ENCODE measurements at places on chromosomes 4 and X. TPM values are rescaled to one million over a fixed set of nuclear protein-coding genes. Genes with fewer than 3 reads are reported as not detected.
A peak's percentile ranks its signal among the peaks of the same experiment; 100 is the strongest.

MAGEE1 gene
- total RNA-seq = 3.3 TPM

DNA sequence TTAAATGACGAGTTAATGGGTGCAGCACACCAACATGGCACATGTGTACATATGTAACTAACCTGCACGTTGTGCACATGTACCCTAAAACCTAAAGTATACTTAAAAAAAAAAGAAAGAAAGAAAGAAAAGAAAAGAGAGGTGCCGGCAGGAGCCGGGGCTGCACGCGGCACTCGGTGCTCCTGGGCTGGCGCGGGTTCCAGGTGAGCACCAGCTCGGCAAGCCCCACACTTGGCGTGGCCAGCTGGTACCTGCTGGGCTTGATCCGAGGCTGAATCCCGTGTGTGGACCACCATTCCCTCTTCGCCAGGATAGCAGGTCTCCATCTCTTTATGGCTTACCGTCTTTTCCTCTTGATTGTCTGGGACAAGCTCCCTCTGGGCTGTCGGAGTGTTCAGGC lies 17.9 kb upstream of the HERC6 start:
- DNase-seq = no peak

DNA sequence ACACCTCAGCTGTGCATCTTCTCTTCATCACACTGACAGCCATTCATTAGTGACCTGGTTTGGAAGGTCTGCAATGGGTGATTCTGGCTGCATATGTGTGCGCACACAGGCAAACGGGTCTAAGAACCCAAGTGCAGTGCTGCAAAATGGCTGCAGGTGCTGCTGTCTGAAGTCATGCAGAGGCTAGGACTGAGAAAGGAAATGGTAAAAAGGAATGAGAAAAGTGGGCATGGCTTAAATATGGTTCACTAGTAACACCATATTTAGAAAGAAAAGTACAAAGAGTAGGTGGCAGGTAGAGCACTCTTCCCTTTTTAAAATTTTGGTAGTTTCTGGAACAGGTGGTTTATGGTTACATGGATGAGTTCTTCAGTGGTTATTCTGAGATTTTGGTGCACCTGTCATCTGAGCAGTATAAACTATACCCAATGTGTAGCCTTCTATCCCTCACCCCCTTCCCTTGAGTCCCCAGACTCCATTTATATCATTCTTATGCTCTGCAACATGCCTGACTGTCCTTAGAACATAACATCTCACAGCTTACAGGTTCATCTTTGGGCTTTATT lies 78.4 kb downstream of the CCNG2 start:
- no peak for DNase-seq

- no peak for DNase-seq
Measured at GRCh38 chr4:100557306-100557705, 39.5 kb upstream of the EMCN start.

- DNase-seq = no peak
Measured at GRCh38 chr4:15771216-15772058, 6.7 kb upstream of the CD38 start.

GRCh38 chr4:185541251-185541727 lies 6.0 kb upstream of the PDLIM3 start:
- peak; percentile 80 for DNase-seq

GRCh38 chrX:144333429-144333828 lies 449.6 kb downstream of the UBE2NL start:
- no peak for DNase-seq

GRCh38 chr4:74320559-74321118 lies 12.4 kb downstream of the EPGN start:
- peak; percentile 86 for DNase-seq

TREX2 gene
- 0.50 TPM for total RNA-seq

DNA sequence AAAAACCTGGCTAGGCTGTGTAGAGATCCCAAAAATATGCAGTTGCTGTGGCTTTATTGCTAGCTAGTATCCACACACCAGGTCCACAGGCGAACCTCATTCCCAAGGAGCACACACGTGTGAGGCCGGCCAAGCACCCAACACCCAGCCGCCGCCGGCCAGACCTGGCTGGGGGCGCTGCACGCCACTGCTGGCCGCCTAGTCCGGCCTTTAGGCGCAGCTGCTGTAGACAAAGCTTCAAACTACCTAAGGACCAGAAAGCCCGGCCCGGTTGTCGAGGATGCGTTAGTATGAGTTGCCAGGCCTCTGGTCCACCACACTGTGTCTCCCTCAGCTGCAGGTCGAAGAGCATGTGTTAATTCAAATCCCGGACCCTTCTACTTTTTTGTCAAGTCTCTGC lies 3.1 kb downstream of the POU3F4 start:
- no peak for DNase-seq

NMU gene
- total RNA-seq = 4.0 TPM

LONRF3 gene
- 7.2 TPM for total RNA-seq

SERPINA7 gene
- not detected for total RNA-seq

DNA sequence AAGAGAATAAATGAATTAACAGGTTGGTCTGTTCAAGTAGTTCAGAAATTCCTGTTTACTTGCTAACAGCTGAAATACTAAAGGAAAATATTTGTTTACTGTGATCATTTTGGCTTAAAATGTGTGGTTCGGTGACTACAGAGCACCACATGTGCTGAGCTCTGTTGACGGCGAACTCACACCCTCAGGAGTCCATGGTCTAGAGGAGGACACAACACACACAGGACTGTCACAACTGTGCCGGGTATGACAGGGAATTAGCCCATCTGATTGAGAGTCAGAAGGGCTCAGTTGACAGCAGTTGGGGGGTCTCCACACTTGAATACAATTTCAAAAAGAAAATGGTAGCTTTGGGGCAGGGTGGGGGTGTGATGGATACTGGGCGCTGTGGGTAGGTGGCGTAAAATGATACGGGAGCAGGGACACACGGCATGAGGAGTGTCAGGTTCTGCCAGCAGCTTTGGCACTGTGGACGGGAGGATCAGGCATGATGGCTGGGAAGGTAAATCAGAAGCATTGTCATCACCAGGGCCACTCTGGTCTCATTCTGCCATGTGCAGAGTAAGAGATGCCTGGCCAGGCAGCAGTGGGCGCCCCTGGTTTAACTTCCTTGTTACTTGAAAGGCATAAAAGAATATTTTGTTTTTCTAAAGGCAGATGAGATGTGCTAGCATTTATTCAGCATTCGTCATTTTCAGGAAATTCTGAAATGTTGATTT lies 33.3 kb downstream of the CLDN22 start:
- no peak for DNase-seq

DNA sequence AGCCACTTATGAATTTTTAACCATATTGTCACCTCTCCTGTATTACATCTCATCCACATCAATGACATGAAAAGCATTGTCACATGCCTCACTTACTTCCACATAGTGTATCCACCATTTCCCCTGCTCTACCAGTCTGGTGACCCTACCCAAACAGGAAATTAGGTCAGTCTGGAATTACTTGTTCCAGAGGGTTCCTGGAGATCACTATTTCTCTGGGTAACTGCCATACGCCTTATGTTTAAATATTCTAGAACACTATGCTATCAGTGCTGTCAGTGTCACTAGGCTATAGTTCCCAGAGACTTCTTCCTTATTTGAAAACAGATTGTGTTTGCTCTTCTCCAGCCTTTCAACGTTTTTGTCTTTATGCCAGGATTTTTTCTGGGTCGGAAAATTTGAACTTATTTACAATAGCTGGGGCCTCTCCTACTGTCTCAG lies 15.0 kb downstream of the SRPX2 start:
- no peak for DNase-seq

- DNase-seq = no peak
Measured at GRCh38 chrX:152913910-152914309, 16.0 kb downstream of the ZNF185 start.

GRCh38 chr4:7309181-7309580 lies 116.8 kb downstream of the SORCS2 start:
- DNase-seq = no peak

H2BW2 gene
- total RNA-seq = not detected

DNA sequence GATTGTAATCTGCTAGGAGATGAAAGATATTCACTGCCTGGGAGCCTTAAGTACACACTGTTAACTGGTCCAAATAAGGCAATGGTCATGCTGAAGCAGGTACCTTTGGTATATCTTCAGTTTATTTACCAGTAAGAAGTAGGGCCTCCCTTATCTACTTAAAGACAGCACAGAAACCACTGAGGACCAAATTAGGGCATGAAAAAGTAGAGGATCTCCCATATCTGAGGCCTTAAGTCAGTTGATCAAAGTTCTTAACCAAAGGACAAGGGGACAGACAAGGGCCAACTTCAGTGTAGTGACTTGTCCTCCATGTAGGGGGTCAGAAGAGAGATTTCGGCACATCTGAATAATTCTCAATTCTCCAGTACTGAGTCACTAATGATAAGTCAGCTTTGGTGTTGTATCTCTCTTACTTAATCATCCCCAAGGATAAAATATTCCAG lies 59.1 kb downstream of the AMELX start:
- peak; percentile 19 for DNase-seq

GRCh38 chr4:139823746-139824145 lies 158.1 kb downstream of the MGST2 start:
- DNase-seq = no peak

DNA sequence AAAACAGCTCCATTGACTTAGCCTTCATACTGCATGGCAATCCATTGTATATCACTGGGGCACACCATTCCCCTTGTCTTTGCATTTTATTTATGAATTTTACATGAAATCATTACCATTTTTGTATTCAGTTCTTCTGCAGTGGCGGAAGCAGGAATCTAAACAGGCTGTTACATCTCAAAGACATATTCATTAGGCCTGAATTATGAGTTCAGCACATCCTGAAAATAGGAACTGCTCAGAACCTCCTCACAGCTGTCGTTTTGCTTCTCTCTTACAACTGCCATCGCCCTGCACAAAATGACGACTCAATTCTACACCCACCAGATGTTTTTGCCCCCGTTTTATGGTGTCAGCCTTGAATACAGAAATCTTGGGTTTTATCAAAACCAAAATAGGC lies 474.4 kb upstream of the MAGEB18 start:
- DNase-seq = no peak

DNA sequence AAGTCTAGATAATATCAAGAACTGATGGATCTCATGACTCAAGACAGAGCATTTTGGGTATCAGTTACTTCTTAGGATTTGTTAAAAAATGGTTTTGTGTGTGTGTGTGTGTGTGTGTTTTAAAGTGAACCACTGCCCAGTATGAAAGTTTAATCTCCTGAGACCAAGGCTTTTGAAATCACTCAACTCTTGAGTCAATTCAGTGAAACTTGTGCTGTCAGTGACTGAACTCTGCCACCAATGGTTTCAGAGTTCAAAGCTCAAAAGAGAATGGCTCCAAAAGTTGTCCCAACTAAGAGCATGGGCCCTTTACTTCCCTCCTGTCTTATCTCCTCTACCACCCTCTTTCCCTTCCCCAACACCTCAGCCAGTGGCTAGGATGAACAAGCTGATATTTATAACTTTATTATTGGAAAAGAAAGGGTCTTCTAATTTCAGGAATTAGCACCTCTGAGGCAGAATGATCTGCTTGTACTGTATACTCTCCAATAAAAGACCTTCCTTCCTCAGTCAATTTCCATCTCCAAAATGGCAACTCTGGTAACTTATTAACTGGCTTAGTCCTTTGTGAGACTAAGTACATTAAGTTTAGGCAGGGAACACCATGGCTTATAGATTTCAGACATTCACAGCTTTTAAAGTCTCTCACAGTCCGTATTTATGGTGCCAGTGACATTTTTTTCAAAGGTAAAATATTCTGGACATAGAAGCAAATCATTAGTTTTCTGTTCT lies 152.2 kb downstream of the REPS2 start:
- no peak for DNase-seq

ZNF275 gene
- 4.3 TPM for total RNA-seq

NALF2 gene
- total RNA-seq = 0.69 TPM

DNA sequence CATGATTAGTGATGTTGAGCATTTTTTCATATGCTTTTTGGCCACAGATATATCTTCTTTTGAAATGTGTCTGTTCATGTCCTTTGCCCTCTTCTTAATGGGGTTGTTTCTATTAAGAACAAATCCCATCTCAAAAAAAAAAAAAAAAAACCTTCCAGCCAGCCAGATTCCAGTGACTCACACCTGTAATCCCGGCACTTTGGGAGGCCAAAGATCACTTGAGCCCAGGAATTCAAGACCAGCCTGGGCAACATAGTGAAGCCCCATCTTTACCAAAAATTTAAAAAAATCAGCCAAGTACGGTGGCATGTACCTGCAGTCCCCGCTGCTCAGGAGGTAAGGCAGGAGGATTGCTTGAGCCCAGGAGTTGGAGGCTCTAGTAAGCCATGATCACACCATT lies 5.1 kb downstream of the RAB33B start:
- DNase-seq = peak; percentile 57

CENPI gene
- 1.2 TPM for total RNA-seq

GRCh38 chr4:123463869-123464268 lies 67.3 kb downstream of the SPRY1 start:
- no peak for DNase-seq

TMEM271 gene
- total RNA-seq = not detected

CFP gene
- not detected for total RNA-seq

- DNase-seq = no peak
Measured at GRCh38 chr4:31193521-31193920, 473.4 kb downstream of the PCDH7 start.

GRCh38 chr4:153486281-153487151 lies 20.4 kb downstream of the TMEM131L start:
- peak; percentile 93 for DNase-seq

DNA sequence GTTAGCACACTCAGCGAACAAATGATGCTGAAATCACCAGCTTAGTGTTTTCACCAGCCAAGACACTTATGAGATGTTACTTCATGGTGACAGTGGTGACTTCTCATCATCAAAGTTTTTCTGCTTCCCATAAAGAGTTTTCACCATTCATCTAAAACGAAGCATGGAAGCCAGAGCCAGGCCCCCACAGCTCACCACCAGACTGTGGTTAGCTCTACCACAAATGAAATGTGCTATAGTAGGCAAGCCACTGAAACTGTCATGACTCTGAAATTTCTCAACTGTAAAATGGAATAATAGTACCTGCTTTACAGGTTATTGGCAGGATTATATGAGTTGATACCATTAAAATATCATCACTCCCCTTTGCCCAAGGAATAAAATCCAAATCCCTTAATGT lies 56.4 kb upstream of the HHIP start:
- DNase-seq = no peak

DNA sequence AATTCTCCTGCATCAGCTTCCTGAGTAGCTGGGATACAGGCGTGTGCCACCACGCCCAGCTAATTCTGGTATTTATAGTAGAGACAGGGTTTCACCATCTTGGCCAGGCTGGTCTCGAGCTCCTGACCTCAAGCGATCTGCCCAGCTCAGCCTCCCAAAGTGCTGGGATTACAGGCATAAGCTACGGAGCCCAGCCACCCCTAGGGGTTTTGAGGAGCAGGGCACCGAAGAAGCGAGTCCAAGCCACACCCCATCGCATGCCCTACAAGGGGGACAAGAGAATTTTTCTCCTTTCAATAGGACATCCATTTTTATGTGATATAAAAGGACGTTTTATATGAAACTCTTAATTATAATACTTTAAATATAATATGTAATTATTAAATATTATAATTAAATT lies 13.9 kb upstream of the KLF3 start:
- DNase-seq = no peak
